GOT3 (cell line): ENCODE measurements at places on chromosomes 1 and 21.

DNA sequence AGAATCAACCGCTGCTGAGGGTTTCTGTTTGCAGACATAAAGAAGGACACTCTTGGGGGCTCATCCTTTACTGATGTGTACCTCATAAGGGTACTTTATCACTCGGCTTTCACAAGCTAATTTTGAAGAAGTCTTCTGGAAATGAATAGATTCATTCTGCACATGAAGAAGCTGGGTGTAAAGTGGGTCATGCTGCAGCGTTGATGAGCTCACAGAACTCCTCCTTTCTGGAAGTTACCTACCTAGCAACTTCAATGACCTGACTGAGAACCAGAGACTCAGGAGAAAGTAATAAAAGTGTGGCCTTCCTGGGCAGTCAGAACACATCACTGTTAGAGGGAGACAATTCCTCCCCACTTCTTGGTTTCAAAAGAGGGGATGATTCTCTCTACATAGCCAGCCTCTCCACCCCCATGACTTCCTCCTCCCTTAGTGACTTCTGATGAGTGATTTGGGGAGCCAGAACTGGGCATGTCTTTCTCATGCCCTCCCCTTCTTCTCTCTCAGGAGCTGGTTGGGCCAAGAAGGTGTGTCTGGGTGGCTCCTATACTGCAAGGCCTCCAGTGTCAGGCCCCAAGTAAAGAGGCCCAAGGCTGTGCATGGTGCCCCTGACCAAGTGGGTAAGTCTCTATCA, 27.0 kb downstream of the PCNX2 start:
- no peak for DNase-seq

DNA sequence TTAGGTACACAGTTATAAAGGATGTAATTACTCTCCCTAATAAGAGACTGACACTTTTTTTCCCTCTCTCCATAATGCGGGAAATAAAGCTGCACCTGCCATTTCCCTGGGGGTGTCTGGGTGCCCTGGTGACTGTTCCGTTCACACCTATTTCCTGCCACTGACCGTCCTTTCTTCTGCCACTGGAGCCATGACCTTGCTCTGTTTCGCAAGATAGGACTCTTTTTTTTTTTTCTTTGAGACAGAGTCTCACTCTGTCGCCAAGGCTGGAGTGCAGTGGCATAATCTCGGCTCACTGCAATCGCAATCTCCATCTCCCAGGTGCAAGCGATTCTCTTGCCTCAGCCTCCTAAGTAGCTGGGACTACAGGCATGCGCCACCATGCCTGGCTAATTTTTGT, 66.1 kb upstream of the SERBP1 start:
- no peak for DNase-seq

DNA sequence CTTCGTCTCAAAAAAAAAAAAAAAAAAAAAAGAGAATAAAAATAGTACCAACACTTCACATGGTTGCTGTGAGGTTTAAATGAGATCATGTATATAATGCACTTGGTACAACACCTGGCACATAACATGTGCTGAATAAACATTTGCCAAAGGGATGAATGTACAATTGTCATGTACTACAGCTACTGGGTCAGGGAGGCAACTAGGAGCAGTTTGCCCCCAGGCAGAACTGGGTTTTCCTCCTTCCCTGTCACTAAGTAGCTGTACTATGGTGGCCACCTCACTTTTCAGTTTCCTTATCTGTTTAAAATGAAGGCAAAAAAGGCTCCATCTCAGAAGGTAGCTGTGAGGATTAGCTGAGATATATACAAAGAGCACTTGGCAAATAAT, 11.5 kb downstream of the AK2 start:
- DNase-seq, result no peak

- DNase-seq, result no peak
Measured at GRCh38 chr1:10431070-10431730, 967 bp downstream of the CENPS start.

GRCh38 chr1:206469411-206469932, 804 bp upstream of the IKBKE start:
- DNase-seq, result no peak

GRCh38 chr1:3890389-3891328, 9.4 kb downstream of the C1orf174 start:
- DNase-seq, result no peak

DNA sequence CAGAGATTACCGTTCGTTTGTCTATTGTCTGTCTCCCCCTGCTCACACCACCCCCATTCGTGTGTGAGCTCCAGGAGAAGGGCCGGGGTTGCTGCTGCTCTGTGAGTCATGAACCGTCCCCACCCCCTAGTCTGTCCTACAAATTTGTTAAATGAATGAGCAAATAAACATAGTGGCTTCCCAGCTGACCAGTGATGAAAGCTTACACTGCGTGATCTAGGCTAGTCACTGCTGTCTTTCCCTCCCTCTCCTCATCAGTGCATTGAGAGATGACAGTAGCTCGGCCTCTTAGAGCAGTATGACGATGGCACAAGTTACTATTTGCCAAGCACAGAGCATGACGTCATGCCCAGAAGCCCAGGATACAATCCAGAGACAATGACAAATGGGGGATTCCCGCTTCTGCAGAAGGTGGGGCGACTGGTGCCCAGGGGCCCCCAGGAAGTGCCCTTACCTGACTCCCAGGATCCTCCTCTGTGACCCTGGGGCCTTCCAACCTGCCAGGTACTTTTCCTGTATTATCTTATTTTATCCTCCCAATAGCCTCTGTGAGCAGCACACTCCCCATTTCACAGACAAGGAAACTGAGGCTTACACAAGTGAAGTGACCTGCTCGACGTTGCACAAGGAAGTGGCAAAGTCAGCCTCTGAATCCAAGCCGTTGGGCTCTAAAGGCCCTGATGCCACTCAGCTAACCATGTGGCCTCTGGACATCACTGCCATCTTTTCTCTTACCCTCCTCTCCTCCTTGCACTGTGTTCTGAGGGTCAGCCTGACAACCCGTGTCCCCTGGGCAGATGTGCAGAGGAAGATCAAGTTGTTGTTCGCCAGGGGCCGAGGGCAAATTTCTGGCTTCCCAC, 8.6 kb upstream of the EPHA2 start:
- DNase-seq, result no peak

- no peak for DNase-seq
Measured at GRCh38 chr1:105793536-105794146, 1262.8 kb upstream of the PRMT6 start.

DNA sequence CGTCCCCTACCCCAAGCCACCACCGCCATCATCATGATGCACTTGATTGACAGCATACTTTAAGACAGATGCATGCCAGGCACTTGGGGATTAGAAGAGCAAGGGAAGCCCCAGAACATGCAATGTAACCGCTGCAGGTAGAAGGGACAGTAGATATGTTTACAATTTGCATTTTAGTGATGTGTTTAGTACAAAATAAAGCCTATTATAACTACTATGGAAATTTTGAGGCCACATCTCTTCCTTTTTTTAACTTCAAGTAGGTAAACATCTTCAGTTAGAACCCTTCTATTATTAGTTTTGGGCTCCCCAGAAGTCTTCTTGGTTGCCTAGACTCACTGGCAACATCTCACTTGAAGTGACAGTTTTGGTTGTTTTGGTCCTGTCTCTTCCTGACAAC, 25.3 kb downstream of the CR1L start:
- DNase-seq, result no peak

DNA sequence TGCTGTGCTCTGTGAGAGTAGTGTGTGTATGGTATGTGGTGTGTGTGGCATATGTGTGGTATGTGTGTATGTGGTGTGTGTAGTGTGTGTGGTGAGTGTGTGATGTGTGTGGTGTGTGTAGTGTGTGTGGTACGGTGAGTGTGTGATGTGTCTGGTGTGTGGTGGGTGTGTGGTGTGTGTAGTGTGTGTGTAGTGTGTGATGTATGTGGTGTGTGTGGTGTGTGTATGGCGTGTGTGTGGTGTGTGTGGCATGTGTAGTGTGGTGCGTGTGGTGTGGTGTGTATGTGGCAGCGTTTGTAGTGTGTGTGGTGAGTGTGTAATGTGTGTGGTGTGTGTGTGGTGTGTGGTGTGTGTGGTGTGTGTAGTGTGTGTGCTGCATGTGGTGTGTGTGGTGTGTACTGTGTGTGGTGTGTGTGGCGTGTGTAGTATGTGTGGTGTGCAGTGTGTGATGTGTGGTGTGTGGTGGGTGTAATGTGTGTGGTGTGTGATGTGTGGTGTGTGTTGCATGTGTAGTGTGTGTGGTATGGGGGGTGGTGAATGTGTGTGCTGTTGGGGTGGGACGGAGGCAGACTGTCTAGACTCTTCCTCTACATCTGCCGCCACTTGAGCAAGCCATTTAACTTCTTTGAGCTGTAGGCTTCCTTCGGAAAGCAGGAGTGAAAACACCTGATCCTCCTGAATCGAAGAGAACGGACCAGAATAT, 33.5 kb downstream of the GPA33 start:
- DNase-seq, result no peak

GRCh38 chr1:216805233-216805632, 82.0 kb upstream of the ESRRG start:
- DNase-seq, result no peak

DNA sequence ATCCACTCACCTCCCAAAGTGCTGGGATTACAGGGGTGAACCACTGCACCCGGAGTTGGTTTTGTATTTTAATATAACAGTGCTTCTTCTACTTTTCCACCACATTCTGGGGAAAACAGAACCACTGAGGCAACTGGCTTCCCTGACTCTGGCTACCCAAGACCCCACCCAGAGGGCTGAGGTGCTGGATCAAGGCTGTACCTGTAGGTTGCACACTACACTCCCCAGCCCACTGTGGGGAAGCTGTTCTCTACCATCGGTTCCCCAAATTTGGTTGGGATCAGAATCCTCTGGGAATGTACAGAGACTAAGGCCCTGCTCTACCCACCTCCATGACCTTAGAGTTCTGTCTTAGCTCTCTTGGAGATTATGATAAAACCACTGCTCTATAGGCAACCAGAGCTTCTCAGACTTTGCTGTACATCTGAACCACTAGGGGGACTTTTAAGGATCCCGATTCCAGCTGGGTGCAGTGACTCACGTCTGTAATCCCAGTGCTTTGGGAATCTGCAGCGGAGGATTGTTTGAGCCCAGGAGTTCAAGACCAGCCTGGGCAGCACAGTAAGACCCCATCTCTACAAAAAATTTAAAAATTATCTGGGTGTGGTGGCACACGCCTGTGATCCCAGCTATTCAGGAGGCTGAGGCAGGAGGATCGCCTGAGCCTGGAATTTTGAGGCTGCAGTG, 51.6 kb downstream of the GNG4 start:
- no peak for DNase-seq

GRCh38 chr21:41973861-41974751, 20.3 kb upstream of the C2CD2 start:
- DNase-seq, result no peak

DNA sequence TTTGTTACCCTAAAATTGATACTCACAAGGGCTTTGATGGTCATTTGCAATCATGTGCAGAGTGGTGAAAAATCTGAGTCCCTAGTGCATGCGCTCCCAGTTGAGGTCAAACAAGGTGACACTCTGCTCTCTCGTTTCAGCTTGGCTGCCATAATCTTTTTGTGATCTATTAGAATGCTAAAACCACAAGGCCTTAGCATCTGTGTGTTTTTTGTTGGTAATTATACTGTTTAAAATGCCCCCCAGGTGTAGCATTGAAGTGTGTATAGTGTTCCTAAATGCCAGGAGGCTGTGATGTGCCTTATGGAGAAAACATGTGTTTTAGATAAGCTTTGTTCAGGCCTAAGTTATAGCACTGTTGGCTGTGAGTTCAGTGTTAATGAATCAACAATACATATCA, 89.3 kb downstream of the PLD5 start:
- no peak for DNase-seq

GRCh38 chr1:167168424-167168823, 52.3 kb upstream of the POU2F1 start:
- DNase-seq, result no peak

DNA sequence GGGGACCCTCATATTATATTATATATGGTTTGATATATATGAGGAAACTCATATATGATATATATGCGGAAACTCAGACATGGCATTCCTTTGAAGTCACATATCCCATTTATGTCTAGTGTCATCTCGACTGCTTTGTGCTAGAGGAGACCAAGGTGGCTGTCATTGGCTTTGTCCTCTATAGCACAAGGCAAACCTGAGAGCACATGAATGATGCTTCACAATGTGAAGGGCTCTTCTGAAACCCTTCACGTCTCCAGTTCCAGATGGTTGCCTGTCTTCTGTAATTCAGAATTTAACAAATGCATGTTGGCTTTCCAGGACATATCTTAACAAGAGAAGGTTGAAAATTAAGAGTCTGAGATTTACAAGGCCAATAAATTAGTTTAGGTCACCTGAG, 303.6 kb downstream of the BARHL2 start:
- no peak for DNase-seq

DNA sequence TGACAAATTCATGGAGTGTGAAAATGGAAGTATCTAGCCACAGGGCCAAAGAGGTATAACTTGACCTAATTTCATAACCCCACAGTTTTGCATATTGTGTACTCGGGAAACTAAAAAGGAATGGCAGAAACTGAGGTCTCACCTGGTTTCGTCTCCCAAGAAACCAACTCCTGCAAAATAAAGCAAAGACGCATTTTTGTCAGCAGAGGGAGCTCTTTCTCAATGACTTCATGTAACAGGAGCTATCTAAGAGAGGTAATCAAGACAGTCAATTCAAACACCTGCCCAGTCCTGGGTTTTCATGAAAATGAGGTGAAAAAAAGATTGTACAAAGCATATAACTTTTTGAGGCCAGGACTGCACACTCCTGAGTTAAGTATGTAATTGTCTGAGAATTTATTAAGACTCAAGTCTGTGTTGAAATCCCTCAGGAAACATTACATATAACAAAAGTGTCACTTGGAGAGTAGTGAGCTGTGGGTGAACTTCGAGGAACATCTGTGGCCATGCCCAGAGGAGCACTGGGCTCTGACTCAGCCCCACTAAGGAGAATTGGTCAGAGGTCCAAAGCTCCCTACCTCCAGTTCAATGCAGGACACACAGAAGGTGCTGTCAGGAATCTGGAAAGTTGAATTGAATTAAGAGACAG, 17.6 kb downstream of the FCRL4 start:
- no peak for DNase-seq

- DNase-seq, result no peak
Measured at GRCh38 chr1:18447509-18448220, 33.1 kb upstream of the KLHDC7A start.

GRCh38 chr1:26910343-26911160, 3.2 kb downstream of the NR0B2 start:
- DNase-seq, result no peak

GRCh38 chr1:203638950-203639349, 12.3 kb downstream of the ATP2B4 start:
- DNase-seq, result no peak

GRCh38 chr1:237411621-237412020, 369.6 kb downstream of the RYR2 start:
- DNase-seq, result no peak

DNA sequence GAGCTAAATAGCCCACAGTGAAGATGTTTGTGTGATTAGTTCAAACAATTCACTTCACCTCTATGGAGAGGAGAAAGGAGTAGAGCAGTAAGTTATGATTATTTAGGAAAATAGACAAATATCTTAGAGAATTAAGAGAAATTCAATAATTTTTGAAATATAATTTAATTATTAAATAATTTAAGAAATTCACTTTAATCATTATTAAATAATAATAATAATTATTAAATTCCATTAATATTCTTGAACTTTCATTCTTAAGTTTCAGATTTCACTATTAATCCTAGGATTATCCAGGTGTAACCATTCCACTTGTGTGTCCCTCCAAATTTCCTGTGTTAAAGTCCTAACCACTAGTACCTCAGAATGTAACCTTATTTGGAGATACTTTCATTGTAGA, 58.9 kb upstream of the RGS18 start:
- DNase-seq, result no peak
